ENCODE measurements at places on chromosomes 12 and 14.
A peak's percentile ranks its signal among the peaks of the same experiment; 100 is the strongest.

- no peak for DNase-seq
These were observed 8.8 kb downstream of the IKBIP start for GRCh38 chr12:98635657-98636323.

GRCh38 chr14:42965512-42965911 lies 1358.8 kb downstream of the LRFN5 start:
- no peak for DNase-seq

DNA sequence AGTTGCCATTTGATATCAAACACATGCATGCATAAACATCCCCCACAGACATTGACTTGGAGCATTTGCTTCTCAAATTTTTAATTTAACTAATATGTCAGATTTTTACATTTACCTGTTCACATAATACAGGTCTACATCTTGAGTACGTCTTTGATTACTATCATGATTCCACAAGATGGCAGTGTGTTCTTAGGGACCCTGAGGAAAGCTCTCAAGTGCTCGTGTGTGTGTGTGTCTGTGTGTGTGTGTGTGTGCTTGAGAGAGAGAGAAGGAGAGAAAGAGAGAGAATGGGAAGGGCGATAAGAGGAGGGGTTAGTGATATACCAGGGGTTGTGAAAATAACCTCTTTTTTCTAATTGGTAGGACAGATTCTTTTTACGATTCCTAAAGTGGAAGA lies 167.1 kb upstream of the OR4E1 start:
- no peak for DNase-seq

DNA sequence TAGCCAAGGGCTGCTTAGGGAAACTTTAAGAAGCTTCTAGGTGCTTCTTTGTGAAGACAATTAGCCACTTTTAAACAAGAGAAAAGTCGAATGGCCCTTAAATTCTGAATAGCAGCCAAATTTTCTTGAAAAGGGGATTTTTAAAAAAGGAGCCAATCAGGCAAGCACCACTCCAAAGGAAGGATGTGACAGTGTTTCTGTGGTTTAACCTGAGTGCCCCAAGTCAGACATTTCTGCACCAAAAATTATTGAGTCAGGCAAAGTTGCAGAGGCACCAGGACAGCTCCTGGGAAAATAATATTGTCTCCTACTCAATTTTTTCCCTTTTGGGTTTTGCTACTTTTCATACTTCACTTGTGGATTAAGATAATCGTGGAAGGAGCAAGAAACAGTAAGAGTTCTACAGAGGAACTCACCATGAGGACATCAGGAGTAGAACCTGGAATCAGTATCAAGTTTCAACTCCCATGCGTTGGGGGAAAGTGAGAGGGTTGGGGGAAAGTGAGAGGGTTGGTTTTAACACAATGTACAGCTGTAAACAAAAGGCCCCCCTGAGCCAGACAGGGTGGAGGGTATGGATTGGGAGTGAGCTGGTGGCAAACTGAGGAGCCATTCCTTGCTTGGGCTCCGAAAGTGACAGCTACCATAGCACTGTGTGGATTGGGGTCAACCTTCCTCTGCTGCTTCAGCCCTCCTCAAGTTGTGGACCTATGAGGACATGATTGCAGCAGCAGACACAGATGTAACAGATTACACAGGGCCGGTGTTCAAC lies 90.8 kb downstream of the SLC38A1 start:
- no peak for DNase-seq

GRCh38 chr12:51405801-51406207 lies 14.6 kb upstream of the GALNT6 start:
- no peak for DNase-seq

DNA sequence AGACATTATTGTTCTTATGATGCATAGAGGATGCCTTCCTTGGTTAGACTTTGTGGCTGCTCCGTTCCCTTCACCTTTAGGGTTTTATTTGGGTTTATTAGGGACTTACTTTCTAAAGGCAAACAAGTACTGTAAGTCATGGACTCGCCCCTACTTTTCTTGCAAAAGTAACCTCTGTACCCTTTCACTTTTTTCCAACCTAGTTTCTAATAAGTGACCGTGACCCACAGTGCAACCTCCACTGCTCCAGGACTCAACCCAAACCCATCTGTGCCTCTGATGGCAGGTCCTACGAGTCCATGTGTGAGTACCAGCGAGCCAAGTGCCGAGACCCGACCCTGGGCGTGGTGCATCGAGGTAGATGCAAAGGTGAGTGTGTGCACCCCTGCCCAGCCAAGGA lies 72.7 kb downstream of the SMOC1 start:
- no peak for DNase-seq

DNA sequence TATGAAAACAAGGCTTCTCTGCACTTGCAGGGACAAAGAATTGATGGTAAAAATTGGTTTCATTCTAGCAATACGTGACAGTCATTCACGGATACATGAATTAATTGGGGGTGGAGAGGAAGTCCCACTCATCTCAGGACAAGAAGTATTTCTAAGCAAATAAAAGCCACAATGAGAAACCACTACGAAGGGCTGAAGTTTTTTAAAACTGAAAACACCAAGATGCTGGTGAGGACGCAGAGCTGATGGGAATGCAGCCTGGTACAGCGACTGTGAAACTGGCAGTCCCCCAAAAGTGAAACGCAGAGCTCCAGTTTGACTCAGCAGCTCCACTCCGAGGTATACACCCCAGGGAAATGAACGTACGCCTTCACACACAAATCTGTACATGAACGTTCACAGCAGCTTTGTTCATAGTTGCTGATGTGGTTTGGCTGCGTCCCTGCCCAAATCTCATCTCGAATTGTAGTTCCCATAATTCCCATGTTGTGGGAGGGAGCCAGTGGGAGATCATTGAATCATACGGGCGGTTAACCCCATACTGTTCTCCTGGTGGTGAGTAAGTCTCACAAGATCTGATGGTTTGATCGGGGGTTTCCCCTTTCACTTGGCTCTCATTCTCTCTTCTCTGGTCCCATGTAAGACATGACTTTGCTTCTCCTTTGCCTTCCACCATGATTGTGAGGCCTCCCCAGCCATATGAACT lies 89.0 kb downstream of the SCARB1 start:
- DNase-seq: peak; percentile 94

DNA sequence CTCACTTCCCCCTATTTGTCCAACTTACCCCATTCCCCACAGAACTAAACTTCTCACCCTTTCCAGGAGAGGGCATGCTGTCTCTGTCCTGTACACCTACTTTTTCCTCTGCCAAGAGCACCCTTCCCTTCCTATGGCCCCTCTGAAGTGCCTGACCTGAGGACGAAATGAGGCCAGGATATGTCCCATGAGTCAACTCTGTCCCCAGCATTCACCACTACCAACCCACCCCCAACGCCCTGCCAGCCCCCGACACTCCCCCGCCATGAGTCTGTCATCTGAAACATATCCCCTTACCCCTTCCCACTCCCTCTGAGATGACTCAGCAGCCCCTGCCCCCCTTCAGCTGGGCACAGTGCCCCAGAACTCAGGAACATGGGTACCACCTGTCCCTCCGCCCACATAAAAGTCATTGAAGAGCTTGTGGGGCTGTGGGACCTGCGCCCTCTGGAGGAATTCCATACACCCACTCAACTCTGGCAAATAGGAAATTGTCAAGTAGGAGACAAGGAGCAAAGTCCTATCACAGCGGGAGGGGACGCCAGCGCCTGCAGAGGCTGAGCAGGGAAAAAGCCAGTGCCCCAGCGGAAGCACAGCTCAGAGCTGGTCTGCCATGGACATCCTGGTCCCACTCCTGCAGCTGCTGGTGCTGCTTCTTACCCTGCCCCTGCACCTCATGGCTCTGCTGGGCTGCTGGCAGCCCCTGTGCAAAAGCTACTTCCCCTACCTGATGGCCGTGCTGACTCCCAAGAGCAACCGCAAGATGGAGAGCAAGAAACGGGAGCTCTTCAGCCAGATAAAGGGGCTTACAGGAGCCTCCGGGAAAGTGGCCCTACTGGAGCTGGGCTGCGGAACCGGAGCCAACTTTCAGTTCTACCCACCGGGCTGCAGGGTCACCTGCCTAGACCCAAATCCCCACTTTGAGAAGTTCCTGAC lies 26.3 kb downstream of the ITGA7 start:
- no peak for DNase-seq

DNA sequence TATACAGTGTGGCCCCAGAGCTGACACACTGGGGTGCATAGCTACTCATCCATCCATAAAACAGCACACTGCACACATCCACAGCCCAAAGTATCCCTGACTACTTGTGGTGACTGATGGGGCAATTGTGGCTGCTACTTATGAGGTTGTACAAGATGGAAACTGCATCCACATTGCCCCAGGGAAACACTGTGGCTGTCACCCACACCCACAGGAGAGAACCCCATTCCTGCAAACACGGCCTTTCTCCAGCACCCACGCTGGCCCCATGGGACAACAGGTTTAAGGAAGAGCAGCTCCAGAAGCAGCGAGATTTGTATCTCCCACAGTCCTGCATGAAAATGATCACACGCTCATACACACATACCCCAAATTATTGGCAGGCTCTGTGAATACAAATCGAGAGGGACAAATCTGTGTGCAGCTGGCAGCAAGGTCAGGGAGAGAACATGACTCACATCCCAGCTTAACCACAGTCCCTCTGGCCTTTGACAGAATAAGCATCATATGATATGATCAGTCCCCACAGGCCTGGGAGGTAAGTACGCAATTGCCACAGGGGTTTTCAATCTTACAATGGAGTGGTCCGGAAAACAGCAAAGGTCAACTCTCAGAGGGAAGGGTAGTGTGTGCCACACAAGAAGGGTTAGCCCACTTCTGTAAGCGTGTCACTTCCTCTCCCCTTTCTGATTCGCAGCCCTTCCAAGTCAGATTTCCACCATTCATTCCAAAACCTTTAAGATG lies 61.9 kb downstream of the ESR2 start:
- DNase-seq: peak; percentile 51

DNA sequence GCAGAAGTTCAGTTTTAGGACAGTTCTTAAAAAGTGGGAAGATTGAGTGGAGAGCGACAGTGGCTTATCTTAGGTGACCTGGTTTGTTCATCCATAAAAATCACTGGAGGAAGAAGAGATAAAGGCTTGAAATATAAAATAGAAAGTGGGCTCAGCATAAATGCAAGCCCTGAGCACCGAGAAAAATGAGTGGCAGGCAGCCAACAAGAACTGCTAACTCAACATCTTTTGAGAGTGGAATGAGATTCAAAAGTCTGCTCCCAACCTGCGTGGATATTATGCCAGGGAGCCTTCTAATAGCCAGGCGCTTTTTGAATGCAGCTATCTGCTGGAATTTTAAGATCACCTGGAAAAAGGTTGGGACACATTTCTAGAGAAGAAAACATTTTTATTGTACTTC lies 666.5 kb downstream of the FLRT2 start:
- no peak for DNase-seq

GRCh38 chr12:20800160-20800559 lies 10.3 kb upstream of the SLCO1B3 start:
- no peak for DNase-seq

DNA sequence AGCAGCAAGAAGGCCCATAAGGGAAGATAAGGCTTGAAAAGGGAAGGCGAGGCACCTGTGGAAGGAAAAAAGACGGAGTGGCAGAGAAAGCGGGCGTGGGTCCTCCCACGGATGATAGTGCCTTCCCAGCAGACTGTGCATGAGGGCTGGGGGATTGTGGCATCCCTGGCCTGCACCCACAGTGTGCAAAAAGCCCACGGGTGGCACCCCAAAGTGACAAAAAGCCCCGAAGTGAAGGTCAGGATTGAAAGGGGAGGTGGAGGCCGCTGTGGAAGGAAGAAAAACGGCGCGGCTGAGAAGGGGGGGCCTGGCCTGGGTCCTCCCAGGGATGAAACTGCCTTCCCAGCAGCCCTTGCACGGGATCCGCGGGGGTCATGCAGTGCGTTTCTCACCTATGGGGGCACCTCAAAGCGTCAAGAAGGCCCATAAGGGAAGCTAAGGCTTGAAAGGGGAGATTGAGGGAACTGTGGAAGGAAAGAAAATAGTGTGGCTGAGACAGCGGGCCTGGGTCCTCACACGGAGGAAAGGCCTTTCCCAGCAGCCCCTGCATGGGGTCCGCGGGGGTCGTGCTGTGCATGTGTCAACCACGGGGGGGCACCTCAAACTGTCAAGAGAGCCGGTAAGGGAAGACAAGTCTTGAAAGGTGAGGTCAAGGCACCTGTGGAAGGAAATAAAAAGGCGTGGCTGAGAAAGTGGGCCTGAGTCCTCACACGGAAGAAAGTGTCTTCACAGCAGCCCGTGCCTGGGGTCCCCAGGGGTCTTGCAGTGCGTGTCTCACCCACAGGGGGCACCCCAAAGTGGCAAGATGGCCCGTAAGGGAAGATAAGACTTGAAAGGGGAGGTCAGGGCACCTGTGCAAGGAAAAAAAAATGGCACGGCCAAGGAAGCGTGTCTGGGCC lies 274.1 kb downstream of the ALG10 start:
- no peak for DNase-seq

DNA sequence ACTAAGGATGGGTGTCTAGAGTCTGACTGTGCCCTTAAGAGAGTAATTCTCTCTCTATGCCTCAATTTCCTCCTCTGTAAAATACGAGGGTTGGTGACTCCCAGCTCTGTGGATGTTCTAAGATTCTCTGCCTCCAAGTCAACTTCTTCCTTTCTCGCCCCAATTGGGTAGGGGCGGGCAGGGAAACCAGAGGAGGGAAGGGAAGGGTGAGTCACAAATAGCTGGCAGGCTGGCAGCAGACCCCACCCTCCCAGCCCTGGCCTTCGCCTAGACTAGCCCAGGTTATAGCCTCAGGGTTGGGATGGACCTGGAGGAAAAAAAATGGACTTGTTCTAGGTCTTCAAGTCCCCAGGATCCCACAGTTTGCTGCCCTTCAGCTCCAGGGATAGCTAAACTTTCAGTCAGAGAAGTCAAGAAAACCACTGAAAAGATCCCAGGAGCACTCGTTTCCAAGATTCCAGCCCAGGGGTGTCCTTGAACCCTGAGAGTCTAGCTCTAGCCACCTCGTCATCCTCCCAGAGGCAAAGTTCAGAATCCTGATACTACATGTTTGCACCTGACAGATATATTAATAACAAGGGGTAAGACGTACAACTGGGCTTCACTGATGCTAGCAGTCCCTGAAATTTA lies 2.3 kb downstream of the DGKA start:
- peak; percentile 50 for DNase-seq

GRCh38 chr12:50515587-50515986 lies 10.8 kb downstream of the DIP2B start:
- no peak for DNase-seq

DNA sequence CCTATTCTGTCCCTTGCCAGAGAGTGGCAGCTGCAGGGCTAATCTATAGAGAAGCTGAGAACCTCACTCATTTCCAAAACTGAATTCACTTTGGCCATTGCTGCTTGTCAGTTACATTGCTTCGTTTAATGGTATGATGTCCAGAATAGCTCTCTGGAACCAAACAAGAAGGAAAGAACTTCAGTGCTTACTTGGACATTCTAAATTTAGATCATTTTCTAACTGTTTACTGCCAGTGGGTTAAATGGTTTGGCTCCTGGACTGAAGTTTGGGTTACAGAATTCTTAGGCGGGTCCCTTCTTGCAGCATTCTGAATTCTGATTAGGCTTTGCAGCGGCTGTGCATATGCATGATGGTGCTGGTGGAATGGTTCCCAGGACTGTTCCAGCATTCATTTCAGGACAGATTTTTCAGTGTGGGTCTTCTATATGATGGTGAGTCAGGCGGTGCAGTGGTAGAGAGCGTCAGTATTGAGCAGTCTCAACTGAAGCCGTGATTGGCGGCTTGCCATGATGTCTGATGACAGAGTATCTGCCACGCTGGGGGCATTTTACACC lies 148.7 kb downstream of the DYRK2 start:
- DNase-seq: no peak
